Stimulated activated CD4-positive, alpha-beta T cell treated with anti-CD3 and anti-CD28 coated beads, TNF-alpha, amount 100 ng/mL, for 1 hour (primary cell): ENCODE measurements at places on chromosomes 5 and 9.

GRCh38 chr5:135738564-135738875 is 95.9 kb upstream of the SLC25A48 start:
- DNase-seq, result no peak

DNA sequence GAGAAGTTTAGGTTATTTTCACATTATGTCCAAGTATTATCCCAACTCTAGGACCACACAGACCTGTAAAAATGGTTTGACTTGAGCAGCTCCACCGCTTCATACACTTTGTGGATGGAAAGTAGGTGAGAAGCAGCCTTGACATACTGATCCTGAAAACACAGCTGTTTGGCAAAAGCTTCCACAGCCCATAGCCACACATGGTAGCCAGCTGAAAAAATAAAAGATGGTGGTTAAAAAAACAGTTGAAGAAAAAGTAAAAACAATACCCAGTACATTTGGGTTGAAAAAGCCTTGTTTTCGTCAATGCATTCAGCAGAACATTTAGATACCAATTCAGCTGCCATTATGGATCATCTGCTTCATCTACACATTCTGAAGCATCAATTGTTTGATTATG is 36.7 kb downstream of the GEMIN5 start:
- no peak for DNase-seq

DNA sequence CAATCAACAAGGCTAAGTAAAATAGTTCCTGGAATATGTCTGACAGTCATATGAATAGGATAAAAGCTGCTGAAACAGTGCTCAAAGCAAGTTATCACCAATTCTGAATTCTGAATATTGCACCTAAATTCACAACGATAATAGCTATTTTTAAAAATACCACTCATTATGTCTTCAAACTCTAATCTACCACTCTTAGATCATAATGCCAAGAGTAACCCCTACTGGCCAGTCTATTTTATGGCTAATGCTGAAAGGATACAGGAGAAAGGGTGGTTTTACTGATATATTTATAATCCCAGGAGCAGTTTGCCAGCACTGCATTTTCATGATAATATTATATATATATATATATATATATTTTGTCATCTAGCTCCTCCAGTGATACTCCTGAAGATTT is 232.8 kb downstream of the PDE4D start:
- DNase-seq, result no peak

DNA sequence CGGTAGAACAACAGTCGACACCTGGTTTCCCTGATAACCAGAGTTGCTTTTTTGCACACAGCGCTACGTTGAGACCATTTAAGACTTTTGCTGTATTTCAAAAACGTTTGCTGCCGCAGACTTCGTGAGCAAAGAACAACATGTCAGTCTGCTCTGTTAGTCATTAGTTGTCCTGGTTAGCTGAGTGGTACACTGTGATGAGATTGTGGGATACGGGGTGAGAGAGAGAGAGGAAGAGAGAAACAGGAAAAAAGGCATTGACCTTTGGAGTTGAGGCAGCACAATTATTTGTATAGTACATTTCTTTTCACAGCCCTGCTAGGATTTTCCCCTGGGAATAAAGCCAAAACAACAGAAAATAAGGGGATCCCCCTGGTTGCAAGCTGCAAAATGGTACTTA is 306.1 kb upstream of the WWC1 start:
- DNase-seq, result no peak

DNA sequence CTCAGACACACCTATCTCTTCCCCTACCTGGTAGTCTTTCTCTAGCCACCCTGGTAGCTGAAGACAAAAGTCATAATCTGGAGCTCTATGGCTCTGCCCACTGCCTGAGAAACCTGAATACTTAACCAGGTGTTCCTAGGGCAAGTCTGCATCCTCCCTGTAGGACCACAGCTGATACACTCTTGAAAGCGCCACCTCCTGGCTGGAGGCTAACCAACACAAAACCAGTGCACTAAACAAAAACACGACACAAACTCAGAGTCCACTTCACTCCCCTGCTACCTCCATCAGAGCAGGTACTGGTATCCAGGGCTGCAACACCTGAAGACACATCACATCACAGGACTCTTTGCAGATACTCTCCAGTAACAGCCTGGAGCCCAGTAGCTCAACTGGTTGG is 84.6 kb upstream of the ANXA1 start:
- DNase-seq, result no peak

DNA sequence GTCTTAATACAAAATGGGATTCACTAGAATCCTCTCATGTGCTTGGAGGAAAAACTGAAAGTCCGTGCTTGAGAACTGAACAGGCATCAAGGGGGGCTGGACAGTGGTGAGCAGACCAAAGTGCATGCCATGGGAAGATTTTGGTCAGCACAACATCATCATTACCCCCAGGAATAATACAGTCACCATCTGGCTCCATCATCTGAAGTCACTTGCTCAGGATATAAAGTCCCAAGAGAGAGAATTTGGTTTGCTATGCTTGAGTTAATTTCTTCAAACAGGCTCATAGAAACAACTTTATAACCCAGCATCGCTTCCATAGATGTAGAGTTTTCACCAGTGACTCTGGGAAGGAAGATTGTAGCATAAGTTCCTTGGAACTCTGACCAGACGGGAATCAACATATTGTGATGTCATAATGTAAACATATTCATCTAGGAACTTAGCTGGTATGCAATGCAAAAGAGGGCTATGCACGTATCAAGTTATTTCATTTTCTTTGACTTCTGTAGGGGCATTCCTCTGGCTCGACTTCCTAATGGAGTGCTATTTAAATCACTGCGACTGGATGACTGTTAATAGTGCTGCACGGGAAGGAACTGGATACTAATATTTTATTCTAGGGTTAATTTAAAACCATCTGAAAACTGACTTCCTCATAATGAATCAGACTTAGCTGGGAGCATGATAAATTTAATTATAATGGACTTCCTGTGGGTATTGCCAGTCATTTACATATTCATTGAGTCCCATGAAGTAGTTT is 145.2 kb downstream of the MTRR start:
- DNase-seq, result no peak

GRCh38 chr5:651296-652022 is 39.3 kb downstream of the CEP72 start:
- no peak for DNase-seq

- DNase-seq, result no peak
Measured at GRCh38 chr9:106107716-106108115, 413.4 kb downstream of the TMEM38B start.

DNA sequence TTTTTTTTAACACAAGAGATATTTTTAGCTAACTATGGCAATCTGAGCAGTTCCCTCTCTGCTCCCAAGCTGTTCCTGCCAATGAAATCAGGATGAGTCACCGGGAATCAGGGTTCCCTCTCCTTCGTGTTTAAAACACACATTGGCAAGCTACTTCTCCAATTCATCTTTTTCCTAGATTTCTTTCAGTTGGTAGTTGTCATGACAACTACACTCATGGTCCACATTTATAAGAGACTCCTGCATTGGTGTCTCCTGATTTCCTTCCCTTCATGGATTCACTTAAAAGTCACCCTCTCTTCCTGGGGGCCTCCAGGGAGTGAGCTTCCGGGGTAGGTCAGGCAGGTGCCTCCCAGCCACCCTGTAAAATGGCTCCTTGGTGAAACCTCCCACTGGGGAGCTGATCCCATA is 72.3 kb upstream of the NIPAL4 start:
- DNase-seq, result no peak

DNA sequence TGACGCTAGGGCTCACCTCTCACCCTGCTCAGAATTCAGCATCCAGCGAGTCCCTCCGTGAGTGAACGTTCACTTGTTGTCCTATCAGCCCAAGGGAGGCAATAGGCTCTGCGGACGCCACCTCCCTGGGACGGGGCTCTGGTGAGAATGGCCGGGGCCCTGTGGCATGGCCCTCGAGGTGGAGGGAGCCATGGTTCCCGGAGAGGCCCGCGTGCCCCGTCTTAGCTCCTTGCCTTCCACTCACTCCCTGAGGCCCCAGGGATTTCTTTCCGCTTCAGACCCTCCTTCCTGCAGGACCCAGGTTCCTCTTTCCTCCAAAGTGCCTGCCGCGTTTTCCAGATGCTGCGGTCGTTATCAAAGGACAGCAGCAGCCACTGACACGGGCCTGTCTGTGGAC is 21.5 kb downstream of the EXOC3 start:
- no peak for DNase-seq

- DNase-seq, result no peak
Measured at GRCh38 chr5:38099205-38100168, 158.9 kb upstream of the EGFLAM start.

GRCh38 chr5:91281401-91281800 is 101.7 kb downstream of the ARRDC3 start:
- no peak for DNase-seq

DNA sequence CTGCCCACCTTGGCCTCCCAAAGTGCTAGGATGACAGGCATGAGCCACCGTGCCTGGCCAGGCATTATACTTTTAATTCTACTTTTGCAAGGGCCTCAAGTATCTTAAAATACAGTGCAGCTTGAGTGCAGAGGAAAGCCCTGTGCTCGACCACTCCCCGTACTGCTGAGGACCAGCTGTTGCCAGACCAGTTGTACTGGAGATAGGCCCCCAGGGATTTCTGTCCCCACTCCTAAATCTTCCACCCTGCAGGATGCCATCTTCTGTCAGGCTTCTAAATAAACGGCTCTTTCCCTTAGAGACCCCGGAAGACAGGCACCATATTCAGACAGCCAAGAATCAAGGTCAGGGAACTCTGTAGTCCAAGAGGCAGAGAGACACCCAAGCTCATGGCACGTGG is 16.6 kb upstream of the PSMD5 start:
- no peak for DNase-seq

DNA sequence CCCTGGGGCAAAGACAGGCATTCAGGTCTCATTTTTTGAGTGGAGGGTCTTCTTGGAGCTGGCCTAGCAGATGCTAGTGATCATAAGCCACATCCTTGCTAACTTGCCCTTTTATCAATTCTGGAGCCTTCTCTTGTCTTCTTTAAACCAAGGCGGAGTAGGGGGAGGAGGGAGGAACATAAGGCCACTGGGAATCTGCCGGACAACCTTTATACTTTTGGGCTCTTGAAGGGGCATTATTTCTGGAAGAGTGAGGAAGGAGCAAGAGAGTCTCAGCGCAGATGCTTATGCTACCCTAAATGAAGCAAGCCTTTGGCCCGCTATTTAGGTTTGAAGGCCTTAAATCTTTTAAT is 2.0 kb downstream of the TMEFF1 start:
- no peak for DNase-seq

GRCh38 chr9:36424289-36425055 is 24.4 kb upstream of the RNF38 start:
- DNase-seq, result no peak

DNA sequence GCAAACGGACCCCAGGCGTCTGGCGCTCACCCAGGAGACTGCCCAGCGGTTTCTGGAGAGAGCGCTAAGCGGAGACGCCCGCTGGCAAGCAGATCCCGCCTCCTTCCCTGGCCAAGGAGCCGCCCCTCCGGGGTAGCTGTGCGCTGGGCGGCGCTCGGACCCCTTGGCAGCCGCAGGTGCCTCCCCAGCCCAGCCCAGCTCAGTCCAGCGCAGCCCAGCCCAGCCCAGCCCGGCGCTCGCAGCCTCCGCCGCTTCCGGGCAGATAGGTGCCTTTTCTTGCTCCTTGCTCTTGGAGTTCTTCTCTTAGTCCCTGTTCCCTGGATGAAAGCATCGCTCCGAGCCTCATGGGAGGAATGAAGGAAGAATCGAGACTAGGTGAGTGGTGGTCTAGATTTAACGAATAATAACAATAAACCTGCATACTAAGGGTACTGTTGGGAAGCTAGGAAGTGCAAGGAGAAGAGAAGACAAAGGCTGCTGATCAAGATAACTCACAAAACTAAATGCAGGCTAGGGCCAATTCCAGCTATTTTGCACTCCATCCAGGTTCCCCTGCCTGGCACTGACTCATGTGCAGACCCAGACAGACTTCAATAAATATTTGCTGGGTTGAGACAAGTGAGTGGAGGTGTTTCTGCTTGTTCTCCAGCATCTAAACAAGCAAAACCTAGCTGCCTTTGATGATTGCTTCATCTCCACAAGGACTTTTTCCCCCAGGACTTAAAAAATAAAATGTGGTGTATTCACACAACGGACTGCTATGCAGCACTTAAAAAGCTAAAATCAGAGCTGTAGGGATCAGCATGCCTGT is at the start of gene STK32A:
Gene STK32A (plus strand): TSS at position 202 of the 811 bp plus-strand sequence. CDS start 4,609 bp downstream, outside the sequence.
- DNase-seq, result no peak

- no peak for DNase-seq
Measured at GRCh38 chr9:136754059-136754572, 3.9 kb downstream of the LCN8 start.

- DNase-seq, result no peak
Measured at GRCh38 chr9:116193636-116194035, 40.0 kb downstream of the PAPPA start.

DNA sequence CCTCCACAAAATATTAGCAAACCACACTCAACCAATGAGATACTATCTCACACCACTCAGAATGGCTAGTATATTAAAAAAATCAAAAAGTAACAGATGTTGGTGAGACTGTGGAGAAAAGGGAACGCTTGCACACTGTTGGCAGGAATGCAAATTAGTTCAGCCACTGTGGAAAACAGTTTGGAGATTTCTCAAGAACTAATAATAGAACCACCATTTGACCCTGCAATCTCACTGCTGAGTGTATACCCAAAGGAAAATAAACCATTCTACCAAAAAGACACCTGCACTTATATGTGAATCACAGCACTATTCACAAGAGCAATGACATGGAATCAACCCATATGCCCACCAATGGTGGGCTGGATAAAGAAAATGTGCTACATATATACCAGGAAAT is 393.5 kb downstream of the PDE4D start:
- DNase-seq, result no peak

GRCh38 chr5:173591056-173591514 is 25.4 kb downstream of the BOD1 start:
- no peak for DNase-seq

DNA sequence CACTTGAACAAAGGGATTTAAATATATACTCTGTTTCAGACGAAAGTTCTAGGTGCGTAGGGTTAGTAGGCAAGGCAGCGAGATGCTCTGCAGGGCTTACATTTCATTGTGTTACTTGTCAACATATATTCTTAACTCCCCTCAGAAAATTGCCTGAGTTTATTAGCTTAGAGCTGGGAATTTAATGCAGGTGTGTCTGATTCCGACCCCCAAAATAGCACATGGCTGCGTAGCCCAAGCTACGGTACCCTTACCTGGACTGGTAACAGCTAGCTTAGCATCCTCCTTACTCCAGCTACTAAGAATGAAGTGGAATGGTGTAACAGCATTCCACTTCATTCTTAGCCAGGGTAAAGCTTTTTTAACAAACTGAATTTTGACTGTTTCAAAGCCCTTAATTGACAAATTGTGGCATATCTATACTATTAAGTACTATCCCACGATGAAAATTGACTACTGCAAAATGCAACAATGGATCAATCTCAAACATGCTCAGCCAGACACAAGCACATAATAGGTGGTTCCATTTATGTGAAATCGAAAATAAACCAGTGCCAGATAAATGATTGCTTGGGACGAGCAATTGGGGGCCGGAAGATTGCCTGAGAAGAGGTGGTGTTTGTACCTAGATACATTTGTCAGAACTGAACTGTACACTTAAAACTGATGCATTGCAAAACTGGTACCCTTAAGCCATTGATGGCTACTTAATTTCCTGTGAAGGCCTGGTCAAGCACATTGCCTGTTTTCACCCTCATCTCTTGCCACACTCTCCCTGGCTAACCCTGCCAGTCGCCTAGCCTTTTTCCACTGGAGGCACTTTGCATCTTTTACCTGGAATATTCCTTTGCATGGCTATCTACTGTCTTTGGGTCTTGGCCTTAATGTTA is 3.0 kb upstream of the FGF18 start:
- no peak for DNase-seq
